Liver (tissue), 10 donors: ENCODE measurements at places on chromosomes 6 and 20. TPM values are rescaled to one million over a fixed set of nuclear protein-coding genes. Genes with fewer than 3 reads are reported as not detected.

THEMIS gene
- 0.05 TPM for total RNA-seq

PNLDC1 gene
- 0.08 TPM for total RNA-seq

DNA sequence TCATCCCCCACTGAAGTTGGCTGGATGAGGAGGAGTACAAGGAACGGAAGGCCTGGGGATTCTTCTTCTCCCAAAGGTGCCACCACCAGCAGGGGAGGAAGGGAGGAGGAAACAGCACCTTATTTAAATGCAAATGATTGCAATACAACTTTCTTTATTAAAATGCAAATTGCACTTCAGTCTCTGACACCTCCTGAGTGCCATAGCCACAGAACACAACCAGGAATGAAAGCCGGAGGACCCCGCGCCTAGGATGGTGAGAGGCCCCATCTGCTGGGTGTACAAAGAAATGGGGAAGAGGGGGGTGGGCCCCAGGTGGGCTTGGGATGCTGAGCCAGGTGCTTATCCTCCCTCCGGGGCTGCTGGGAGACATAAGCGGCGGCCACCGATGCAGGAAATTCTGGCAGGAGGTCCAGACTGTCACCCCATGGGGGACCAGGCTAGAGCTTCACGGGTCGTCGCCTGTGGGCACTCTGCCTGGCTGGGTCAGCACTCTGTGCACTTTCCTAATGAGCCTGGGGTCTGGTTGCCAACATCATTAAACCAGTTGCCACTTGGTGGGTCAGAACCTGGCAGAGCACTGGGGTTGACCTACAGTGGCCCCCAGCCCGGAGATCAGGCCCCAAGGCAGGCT lies 154.2 kb upstream of the MLN start:
- no peak for DNase-seq

PEX6 gene
- total RNA-seq: 20.7 TPM

DNA sequence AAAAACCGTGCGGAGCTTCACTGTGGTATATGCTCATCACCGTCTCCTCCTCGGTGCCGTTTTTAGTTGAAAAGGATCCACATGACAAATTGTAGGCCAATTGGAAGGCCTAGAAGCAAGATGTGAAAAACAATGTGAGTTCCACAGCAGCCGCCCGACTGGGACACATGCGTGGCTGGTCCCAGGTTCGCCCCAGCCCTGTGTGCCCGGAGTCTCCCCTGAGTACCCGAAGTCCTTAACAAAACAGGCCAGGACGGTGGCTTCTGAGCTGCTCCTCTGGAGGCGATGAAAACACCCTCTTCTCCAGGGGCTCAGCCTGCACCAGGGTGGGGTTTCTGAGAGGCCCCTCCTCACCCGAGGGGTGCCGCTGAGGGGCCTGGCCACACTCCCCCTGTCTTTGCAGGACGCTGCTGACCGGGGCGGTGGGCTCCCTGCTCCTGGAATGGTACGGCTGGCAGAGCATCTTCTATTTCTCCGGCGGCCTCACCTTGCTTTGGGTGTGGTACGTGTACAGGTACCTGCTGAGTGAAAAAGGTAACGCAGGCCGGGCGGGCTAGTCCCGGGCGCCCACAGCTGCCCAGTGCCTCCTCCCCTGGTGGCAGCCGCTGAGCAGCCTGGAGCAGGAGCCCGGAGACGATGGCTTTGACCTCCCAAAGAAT lies 9.8 kb downstream of the SLC17A9 start:
- DNase-seq: no peak

- no peak for DNase-seq
Observed at GRCh38 chr6:24836109-24836508, 37.4 kb upstream of the ARMH2 start.

HUS1B gene
- 0.51 TPM for total RNA-seq

- DNase-seq: no peak
Observed at GRCh38 chr6:157433678-157434081, 52.7 kb downstream of the ZDHHC14 start.

DNA sequence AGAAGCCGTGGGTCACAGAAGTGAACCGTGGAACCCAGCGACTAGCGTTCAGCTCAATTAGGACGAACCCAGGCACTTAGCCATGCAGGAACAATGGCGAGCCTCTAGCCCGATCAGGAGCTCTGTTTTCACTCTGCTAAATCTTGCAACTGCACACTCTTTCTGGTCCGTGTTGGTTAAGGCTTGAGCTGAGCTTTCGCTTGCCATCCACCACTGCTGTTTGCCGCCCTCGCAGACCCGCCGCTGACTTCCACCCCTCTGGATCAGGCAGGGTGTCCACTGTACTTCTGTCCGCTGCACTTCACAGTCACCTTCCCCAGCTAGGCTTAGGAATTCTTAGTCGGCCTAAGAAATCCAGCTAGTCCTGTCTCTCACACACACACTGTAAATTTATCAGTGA lies 25.7 kb upstream of the SLC32A1 start:
- DNase-seq: no peak

KCNK5 gene
- 19.1 TPM for total RNA-seq

GRCh38 chr6:151322570-151322969 lies 68.8 kb downstream of the ZBTB2 start:
- DNase-seq: no peak

- no peak for DNase-seq
Observed at GRCh38 chr6:3578981-3579380, 122.1 kb upstream of the SLC22A23 start.

GRCh38 chr6:148857798-148858390 lies 111.1 kb downstream of the UST start:
- DNase-seq: no peak

GRCh38 chr20:14915356-14915755 lies 577.9 kb upstream of the FLRT3 start:
- DNase-seq: no peak

- DNase-seq: no peak
Observed at GRCh38 chr20:37668166-37668565, 25.7 kb upstream of the CTNNBL1 start.
